Transverse colon (tissue), 4 donors: ENCODE measurements at places on chromosomes 13 and 19. TPM values are rescaled to one million over a fixed set of nuclear protein-coding genes. Genes with fewer than 3 reads are reported as not detected.
A peak's percentile ranks its signal among the peaks of the same experiment; 100 is the strongest.

DNA sequence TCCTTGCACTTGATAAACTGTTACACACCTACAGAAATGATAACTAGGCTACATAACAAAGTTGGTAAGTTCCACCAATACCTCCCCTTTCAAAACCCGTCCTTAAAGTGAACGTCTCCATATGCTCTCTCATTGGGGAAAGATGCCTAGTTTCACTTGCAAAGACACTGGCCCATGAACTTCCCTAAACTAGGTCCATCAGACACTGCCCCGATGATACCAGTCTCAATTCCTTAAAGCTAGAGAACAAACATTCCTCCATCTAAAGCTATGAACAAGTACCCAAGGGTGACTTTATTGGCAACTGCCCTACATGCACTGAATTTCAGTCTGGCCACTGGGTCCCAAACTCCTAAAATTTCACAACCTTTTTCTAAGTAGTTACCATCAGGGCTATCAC, 39.9 kb downstream of the FOXO1 start:
- H3K36me3 ChIP-seq, result no peaks in the 10 kb centered on the region
- peaks cover 40% of the 10 kb centered on the region for H3K4me1 ChIP-seq
- DNase-seq, result no peak

DNA sequence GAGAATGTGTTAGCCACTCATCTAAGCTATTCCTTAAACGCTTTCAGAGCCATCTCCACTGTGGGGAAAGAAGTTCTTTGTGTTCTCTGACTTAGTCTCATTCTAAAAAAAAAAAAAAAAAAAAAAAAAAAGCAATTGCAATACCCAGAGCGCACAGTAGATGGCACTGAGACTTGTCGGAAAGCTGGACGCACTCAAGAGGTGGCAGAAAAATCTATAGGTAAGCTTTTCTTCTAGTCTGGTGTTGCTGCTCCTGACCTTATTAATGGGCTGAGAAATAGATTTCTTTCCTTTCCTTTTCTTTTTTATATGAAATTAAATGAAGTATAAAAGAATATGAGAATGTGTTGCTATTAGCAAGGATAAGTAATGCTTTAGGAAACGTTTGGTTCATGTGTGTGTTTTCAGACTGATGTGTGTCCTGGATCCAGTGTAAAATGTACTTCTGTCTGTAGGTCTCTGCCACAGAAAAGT, 4.7 kb upstream of the GJB2 start:
- H3K4me1 ChIP-seq, result peaks cover 19% of the 10 kb centered on the region
- H3K27me3 ChIP-seq, result peaks cover 48% of the 10 kb centered on the region
- H3K4me3 ChIP-seq, result no peak overlapping the region
- no peaks in the 10 kb centered on the region for H3K36me3 ChIP-seq
- H3K27ac ChIP-seq, result peak overlapping the region; percentile 59

DNA sequence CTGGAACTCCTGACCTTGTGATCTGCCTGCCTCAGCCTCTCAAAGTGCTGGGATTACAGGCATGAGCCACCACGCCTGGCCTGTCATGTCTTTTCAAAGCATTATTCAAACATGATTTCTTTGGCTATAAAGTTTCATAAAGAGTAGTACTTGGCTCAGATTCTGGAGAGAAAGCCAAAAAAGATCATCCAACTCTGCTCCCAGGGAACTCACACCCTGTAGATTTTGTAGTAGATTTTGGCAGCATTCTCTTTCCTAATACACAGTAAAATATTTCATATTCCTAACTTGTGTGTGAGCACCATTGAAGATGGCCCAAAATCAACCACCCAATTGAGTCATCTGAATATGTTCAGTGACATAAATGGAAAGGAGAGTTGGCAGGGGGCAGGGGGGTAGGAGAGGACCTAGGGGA, 48.4 kb downstream of the CAB39L start:
- no peaks in the 10 kb centered on the region for H3K27me3 ChIP-seq
- H3K4me3 ChIP-seq, result no peak overlapping the region
- H3K4me1 ChIP-seq, result peaks cover 2% of the 10 kb centered on the region
- H3K36me3 ChIP-seq, result no peaks in the 10 kb centered on the region

GRCh38 chr13:23354520-23354919, 79.0 kb downstream of the SACS start:
- DNase-seq, result no peak
- H3K36me3 ChIP-seq, result no peaks in the 10 kb centered on the region
- H3K4me1 ChIP-seq, result no peaks in the 10 kb centered on the region
- H3K4me3 ChIP-seq, result no peak overlapping the region
- no peak overlapping the region for H3K27ac ChIP-seq
- no peaks in the 10 kb centered on the region for H3K27me3 ChIP-seq

DNA sequence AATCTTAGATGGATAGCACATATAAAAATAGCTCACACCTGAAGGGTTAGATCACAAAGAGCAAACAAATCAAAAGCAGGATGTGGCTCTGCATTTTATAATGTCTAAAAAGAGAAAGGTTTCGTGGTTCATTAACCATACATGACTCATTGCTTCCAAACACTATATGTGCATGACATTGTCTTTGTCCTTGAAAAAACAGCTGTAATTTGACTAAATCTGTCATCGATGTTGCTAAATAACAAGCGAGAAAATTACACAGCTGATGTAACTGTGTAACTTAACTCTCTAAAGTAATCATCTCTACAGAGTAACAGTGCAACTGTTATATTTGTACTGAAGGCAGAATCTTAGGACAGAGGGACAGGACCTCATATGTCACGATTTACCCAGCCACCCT, 383.1 kb upstream of the GPC6 start:
- no peak overlapping the region for H3K4me3 ChIP-seq
- no peak overlapping the region for H3K27ac ChIP-seq
- no peak for DNase-seq
- no peaks in the 10 kb centered on the region for H3K27me3 ChIP-seq

DNA sequence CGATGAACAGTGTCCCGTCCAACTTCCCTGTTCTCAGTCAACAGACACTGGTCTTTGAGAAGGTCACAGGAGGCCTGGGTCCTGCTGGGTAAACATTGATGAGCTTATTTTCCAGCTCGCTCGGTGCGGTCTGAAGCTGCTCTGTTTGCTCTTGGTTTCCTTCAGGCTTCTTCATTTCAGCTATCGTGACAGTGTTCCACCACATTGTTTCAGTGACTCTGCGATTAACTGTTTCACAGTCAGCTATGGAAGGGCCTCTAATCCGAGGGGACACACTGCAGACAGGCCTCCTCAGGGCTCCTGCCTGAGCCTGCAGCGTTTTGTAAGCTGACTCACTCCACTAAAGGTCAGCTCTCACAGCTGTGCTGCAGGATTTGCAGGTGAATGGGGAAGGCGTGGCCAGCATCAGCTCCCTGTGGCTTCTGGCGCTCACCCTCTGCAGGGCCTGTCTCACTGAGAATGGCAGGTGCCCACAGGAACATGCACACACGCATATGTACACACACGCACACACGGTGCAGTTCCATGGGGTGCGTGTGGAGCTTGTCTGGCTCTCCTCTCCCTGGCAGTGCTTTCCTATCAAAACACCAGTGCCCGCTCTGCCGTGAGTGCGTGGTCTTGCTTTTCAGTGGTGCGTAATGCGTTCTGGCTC, 62.9 kb upstream of the MCF2L start:
- no peak overlapping the region for H3K27ac ChIP-seq
- H3K4me3 ChIP-seq, result no peak overlapping the region
- H3K27me3 ChIP-seq, result peaks cover 4% of the 10 kb centered on the region

Gene ZNF160
- 34.2 TPM for total RNA-seq
